ENCODE measurements at places on chromosomes 5 and 9.

DNA sequence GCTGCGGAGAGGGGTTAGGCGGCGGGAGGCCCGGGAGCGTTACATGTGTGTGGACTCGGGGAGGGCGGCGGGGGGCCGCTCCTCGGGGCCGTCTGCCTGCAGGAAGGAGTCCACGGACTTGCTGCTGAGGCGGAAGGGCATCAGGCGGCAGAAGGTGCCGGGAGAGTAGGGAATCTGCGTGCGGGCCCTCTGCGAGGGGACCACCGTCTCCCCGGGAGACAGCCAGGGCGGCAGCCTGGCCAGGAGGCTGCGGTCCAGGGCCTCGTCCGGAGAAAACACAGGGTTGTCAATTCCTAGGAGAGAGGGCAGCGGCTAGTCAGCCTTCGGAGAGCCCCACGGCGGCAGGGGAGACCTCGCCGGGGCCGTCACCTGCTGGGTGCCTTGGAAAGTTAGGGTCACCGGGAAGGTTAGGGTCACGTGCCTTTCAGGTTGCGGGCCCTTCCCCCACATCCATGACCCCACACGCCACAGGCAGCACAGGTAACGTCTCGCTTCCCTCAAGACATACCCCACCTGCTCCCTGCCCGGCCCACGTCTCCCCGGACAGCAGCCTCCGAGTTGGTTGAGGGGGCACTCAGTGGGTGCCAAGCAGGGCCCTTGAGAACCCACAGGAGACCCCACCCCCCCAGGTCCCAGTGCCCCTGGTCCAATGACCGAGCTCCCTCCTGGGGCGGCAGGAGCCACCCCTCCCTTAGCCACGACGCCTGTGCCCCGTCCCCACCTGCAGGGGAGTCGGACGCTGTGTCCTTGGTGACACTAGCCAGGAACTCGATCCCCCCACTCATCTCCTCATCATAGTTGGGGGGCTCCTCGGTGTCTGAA lies 32.1 kb downstream of the EXOC3 start:
- no peak for DNase-seq

- no peak for DNase-seq
Measured at GRCh38 chr9:136471802-136472487, 10.9 kb downstream of the SEC16A start.

- DNase-seq, result no peak
Measured at GRCh38 chr5:150256410-150257064, 33.0 kb downstream of the CAMK2A start.

- peak; percentile 59 for DNase-seq
Measured at GRCh38 chr5:140239939-140240700, 62.8 kb downstream of the PFDN1 start.

DNA sequence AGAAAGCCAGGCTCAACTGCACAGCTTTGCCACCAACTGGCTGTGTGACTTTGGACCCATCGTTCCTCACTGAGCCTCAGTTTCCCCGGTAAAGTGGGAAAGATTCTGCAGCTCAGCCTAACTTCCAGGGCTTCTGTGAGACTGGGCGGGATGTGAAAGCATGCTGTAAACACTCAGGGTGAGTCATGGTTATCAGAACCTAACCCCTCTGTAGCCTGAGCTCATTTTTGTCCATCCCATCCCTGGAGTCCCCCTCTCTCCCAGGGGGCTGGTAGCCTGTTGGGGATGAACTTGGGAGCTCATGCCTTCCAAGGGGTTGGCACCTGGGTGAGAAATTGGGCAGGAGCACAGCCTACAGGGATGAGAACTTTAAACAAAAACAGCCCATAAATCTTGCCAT lies 2.3 kb downstream of the CCDC69 start:
- no peak for DNase-seq

DNA sequence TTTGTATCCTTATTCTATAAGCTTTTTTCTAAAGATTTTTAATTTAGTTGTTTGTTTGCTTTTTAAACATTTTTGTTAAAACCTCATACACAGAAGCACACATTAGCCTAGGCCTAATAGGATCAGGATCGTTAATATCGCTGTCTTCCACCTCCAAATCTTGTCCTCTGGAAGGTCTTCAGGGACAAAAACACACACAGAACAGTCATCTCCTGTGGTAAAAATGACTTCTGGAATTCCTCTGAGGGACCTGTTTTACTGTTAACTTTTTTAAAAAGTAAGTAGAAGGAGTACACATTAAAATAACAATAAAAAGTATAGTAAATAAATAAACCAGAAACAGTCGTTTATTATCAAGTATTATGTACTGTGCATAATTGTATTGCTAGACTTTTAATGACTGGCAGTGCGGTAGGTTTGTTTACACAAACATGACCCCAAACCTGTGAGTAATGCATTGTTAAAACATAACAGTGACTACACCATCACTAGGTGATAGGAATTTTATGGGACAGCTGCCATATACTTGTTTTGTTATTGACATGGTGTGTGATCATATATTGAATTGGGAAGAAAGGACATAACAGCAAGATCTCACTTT lies 109.6 kb downstream of the ZCCHC7 start:
- DNase-seq, result no peak
